Progenitor cell of endocrine pancreas (in vitro differentiated cells): ENCODE measurements at places on chromosomes 7 and 10. TPM values are rescaled to one million over a fixed set of nuclear protein-coding genes. Genes with fewer than 3 reads are reported as not detected.

- DNase-seq, result no peak
Measured at GRCh38 chr10:122878799-122879338, 512 bp downstream of the FAM24B start.

- DNase-seq, result no peak
Measured at GRCh38 chr10:105207476-105207995, 566.4 kb downstream of the SORCS3 start.

Gene ZNF511
- total RNA-seq, result 54.2 and 56.8 TPM in 2 replicates

GRCh38 chr10:49260644-49261296 is 38.2 kb upstream of the C10orf71 start:
- DNase-seq, result no peak

DNA sequence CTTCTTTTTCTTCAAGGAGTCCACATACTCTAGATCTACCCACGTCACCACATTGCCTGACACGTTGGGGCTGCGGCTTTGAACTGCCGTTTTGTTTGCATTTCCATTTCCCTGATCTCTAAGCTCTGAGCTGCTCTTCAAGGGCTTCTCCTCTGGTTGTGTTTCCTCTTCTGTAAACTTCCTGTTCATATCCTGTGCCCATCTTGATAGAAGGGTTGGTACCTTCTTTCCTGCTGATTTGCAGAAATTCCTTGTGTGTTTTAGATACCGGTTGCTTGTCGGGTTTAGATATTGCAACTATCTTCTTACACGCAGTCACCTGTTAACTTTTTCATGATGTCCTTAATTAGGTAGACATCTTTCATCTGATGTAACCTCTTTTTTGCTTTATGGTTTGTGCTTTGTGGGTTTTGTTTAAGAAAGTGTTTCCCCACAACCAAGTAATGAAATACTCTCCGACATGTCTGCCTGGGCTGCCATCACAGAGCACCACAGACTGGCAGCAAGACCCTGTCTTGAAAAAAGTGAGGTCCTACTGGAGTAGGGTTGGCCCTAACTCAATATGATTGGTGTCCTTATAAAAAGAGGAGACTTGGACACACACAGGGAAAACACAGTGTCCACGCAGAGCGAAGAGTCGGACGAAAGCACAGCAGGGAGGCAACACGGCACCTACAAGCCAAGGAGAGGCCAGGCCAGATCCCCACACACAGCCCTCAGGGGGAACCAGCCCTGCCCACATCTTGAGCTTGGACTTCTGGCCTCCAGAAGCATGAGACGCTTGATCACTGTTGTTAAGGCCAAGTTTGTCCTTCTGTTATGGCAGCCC is 99.1 kb upstream of the PDGFA start:
- DNase-seq, result no peak

DNA sequence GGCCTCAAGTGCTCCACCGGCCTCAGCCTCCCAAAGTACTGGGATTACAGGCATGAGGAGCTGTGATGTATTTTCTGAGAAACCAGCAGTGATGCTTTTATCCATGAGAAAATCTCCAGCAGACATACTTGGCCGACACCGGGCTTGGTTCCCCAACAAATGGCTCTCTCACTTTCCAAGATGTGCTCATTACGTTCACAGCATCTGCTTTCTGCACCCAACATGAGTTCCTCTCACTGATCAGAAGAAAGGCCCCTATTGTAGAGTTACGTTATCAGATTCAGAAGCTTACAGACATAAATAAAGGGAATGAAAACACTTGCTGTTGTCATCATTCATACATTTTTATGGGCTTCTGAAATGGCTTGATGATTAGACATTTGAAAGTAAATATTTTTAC is 95.0 kb downstream of the CALD1 start:
- DNase-seq, result no peak
